ENCODE measurements at places on chromosomes 16 and 17. TPM values are rescaled to one million over a fixed set of nuclear protein-coding genes. Genes with fewer than 3 reads are reported as not detected.

Gene CCL23
- 0.38 TPM for total RNA-seq

Gene VMO1
- total RNA-seq: 0.39 TPM

Gene C16orf96
- not detected for total RNA-seq

Gene SOCS7
- 7.7 TPM for total RNA-seq

Gene KRTAP3-1
- total RNA-seq: not detected

Gene OR4D1
- not detected for total RNA-seq

Gene PLK1
- total RNA-seq: 7.6 TPM

Gene C16orf54
- total RNA-seq: not detected

Gene MPO
- total RNA-seq: not detected

Gene SLC5A10
- not detected for total RNA-seq

Gene METRNL
- 108 TPM for total RNA-seq

Gene ATP2A1
- total RNA-seq: 0.13 TPM

Gene UTS2R
- total RNA-seq: not detected

Gene CIBAR2
- total RNA-seq: not detected

Gene MCRIP1
- total RNA-seq: 81.8 TPM

Gene NOD2
- 1.0 TPM for total RNA-seq

Gene SLFN13
- 3.2 TPM for total RNA-seq

Gene SOST
- total RNA-seq: not detected

Gene CYGB
- total RNA-seq: 2.5 TPM

Gene ALKBH5
- 71.8 TPM for total RNA-seq

Gene SLC6A2
- total RNA-seq: not detected

Gene CES1
- not detected for total RNA-seq

Gene NOS2
- total RNA-seq: 0.51 TPM

Gene KREMEN2
- total RNA-seq: not detected

Gene PRR11
- 12.2 TPM for total RNA-seq

Gene FAM234A
- total RNA-seq: 33.1 TPM

Gene KRTAP3-2
- total RNA-seq: not detected

Gene SDR42E1
- 4.4 TPM for total RNA-seq

Gene NACA2
- not detected for total RNA-seq

Gene DERL2
- total RNA-seq: 21.3 TPM

Gene CLDN6
- total RNA-seq: not detected

Data from dermis microvascular lymphatic vessel endothelial cell (primary cell).